NCI-H2029 treated with DMSO at 0.1 percent for 48 hours (cell line): ENCODE measurements at places on chromosomes 4 and X.

- no peak for DNase-seq
Observed at GRCh38 chr4:47674144-47674543, 163.7 kb downstream of the CORIN start.

GRCh38 chrX:137051978-137052642, 18.3 kb upstream of the GPR101 start:
- peak; percentile 14 for DNase-seq

- DNase-seq = no peak
Observed at GRCh38 chrX:137848266-137848905, 282.5 kb downstream of the ZIC3 start.

DNA sequence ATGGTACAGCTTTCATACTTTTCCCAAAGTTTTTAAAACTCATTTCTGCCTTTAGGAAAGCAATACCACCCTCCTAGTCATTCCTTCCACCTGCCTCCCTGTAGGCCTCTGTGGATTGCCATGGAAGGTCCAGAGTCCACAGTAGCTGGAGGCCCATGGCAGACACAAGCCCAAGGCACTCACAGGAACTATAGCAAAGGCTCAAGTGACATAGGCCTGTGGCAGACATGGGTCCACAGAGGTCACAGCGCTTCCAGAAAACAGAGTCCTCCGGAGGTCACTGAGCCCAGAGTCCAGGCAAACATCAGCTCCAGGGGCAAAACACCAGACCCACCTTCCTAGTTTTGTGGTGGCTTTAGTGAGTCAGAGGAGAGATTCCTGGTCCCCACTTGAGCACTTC, 147.6 kb upstream of the ATP6AP2 start:
- DNase-seq = no peak

- DNase-seq = no peak
Observed at GRCh38 chr4:64385220-64385619, 24.0 kb downstream of the TECRL start.

- no peak for DNase-seq
Observed at GRCh38 chrX:120205816-120206753, 44.5 kb upstream of the ZBTB33 start.

- no peak for DNase-seq
Observed at GRCh38 chr4:128832243-128832625, 22.7 kb downstream of the JADE1 start.

GRCh38 chrX:125203365-125203736, 116.3 kb upstream of the TEX13C start:
- DNase-seq = no peak

DNA sequence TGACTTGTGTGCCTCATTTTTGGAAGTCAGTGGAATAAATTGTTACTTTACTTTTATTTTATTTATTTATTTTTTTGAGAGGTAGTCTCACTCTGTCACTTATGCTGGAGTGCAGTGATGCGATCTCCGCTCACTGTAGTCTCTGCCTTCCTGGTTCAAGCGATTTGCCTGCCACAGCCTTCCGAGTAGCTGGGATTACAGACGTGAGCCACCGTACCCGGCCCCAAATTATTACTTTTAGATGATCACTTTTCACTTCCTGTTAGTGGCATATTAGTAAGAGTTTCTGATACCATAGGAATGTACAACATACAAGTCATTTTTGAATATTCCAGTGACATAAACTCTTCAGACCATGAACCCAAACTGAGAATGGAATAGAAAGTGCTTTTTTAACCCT, 611.0 kb upstream of the MAGEB2 start:
- DNase-seq = no peak

DNA sequence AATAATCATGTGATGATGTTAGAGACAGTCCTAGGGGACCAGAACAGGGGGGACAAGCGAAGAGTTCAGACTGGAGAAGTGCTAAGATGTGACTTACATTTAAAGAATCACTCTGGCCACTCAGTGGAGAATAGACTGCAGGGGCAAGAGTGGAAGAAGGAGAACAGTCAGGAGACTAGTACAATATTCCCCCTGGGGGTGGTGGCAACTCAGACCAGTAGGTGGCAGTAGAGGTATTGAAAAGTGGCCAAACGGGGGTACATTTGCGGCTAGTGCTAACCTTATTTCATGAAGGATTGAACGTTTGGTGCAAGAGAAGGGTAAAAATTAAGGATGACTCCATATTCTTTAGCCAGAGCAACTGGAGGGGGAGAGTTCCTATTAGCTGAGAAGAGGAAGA, 2.7 kb upstream of the BMX start:
- no peak for DNase-seq

DNA sequence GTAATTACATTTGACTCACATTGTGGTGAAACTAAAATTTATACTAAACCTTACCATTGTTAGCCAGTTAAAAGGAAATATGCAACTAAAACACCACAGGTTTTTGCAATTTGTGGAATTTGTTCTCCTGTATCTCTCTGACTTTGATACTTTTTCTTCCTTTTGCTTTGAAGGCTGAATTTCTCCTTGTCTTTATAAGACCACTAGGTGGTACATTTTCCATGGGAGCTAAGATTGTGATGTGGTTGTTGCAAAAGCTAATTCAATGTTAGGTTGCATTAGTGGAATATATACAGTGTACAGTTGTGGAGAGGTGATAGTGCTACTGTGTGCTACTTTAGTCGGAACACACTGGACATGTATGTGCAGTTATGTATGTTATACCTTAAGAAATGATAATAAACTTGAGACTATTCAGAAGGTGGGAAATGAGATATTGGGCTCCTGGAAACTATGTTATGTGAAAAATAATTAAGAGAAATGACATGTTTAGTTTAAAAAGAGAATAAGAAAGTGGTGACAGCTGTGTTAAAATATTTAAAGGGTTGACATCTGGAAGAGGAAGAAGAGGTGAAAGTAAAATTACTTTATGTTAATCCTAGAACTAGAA, 70.3 kb downstream of the ARL9 start:
- DNase-seq = no peak

- no peak for DNase-seq
Observed at GRCh38 chrX:112769034-112769433, 71.6 kb downstream of the AMOT start.

GRCh38 chr4:113945906-113946305, 33.5 kb downstream of the ARSJ start:
- DNase-seq = no peak

DNA sequence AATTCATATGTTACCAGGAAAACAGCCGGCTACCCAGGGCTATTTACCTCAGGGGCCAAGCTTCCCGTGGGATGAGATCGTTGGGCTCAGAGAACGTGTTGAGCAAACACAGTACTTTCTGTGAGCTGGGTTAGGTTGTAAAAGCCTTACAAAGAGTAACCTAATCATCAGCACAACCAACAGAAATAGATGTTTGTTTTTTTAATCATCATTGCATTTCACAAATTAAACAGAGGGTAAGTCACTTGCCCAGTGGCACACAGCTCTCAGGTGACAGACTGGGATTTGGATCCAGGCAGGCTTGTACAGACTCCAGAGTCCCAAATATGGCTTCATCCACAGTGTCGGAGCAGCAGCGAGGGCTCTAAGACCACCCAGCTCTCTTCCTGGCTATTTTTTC, 20.1 kb downstream of the SPON2 start:
- DNase-seq = no peak

DNA sequence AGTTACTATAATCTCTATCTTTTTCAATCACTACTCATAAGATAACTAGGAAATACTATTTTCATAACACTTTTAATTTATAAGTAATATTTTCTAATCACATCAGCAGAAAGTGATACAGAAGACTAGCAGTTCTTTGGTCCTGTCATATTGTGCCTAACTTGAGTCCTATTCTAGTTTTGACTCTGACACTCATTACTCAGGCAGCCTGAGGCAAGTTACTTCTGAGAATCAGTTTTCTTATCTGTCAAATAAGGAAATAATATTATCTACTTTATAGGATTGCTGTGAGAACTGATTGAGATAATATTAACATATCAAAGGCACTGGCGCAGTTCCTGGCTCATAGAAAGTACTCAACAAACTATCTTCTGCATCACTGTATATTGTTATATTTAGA, 17.8 kb downstream of the PITX2 start:
- no peak for DNase-seq

DNA sequence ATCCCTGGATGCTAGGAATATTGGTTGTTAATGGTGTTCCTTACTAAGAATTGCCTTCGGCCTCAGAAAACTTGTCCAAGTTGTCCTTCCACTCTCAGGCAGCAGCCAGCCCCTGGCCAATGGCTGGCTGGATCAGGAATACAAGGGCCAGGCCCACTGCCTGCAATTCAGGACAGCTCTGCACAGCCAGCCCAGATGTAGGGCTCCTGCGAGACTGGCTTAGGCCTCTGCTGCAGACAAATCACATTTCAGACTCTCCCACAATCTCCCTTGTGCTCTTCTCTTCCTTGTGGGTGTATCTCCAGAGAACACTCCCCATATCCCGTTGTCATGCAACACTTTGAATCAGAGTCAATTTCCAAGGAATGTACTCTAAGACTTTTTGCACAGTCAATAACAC, 747.6 kb upstream of the FTHL17 start:
- no peak for DNase-seq

GRCh38 chr4:6231663-6232165, 31.4 kb upstream of the JAKMIP1 start:
- no peak for DNase-seq

DNA sequence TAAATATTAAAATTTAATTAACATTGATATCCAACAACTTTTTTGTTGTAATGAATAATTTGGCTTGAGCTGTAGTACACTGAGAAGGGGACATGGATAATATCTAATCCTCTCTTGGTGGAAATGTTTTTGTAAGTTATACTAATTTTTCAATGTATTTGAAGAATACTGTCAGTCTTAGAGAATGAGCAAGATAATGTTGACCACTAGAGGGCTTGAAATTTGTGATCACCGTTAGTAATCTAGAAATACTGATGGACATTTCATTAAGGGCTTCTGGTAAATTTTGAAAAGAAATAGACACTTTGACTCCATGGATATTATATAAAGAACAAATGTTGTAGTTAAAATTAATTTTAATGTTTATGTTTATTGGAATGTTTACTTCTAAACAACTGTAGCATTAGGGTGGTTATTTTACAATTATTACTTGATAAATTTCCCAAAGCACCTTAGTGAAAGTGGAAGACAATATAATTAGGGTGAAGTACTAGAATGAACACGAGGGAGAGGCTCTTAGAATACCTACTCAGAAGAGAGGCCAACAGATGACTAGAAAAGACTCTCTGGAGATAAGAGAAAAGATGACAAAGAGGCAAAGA, 20.0 kb upstream of the CAMK2D start:
- DNase-seq = no peak

DNA sequence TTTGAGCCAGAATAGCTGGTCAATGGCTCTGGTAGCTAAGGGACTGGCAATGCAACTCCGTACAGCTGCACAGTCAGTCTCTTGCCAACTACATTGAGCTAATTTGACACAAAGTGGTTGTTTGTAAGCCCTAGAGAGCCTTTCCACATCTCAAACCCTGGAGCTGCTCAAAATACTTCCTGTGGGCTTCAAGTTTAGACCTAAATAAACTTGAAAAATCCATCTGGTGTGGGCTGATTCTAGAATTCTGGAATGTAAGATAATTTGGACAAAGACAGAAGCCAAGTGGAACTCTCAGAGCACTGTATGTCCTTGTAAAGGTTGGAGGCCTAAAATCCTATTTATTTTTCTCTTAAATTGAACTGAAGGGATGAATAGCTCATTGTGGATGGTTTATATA, 380.8 kb downstream of the SPRY1 start:
- DNase-seq = no peak

DNA sequence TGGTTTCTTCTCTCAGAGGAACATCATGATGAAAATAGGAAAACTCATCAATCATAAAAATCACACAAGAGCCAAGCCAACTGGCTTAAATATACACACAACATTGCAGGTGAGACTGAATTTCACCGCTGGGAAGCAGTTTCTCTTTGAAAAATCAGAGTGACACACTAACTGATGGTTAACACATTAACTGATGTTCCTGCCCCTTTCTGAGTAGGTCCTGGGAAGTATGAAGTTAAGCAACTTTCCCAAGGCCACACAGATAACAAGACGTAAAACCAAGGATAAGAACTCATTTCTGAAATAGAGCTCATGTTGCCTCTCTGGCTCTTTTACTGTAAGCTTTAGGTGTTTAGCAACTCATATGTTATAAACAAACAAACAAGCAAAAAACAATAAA, 813.7 kb upstream of the HS3ST1 start:
- DNase-seq = no peak

GRCh38 chr4:183395395-183395794, 49.0 kb upstream of the CDKN2AIP start:
- DNase-seq = no peak

- no peak for DNase-seq
Observed at GRCh38 chrX:154486052-154486395, 391 bp downstream of the UBL4A start.

DNA sequence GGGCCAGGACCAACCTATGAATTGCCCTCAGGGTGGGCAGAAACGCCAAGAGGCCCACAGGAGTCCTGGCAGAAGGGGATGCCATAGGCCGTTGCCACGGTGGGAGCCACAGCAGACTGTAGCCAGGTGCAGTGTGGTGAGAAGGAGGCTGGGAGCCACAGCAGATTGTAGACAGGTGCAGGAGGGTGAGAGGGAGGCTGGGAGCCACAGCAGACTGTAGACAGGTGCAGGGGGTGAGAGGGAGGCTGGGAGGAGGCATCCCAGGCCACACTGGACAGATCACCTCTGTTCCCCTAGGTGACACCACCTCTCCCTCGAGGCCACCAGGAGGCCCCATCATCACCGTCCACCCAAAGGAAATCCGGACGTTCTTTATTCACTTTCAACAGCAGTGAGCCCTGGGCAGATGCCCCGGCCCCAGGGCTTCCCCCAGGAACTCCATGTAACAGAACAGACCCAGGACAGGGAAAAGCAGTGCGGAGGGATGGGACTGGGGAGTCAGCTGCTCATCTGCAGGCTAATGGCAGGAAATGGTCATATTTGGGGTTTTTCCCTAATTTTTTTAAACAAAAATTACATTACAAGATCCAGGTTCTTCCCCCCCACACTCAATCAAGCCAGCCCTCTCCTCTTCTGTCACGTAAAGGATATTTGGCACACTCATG, 19.5 kb upstream of the MRFAP1 start:
- DNase-seq = no peak

DNA sequence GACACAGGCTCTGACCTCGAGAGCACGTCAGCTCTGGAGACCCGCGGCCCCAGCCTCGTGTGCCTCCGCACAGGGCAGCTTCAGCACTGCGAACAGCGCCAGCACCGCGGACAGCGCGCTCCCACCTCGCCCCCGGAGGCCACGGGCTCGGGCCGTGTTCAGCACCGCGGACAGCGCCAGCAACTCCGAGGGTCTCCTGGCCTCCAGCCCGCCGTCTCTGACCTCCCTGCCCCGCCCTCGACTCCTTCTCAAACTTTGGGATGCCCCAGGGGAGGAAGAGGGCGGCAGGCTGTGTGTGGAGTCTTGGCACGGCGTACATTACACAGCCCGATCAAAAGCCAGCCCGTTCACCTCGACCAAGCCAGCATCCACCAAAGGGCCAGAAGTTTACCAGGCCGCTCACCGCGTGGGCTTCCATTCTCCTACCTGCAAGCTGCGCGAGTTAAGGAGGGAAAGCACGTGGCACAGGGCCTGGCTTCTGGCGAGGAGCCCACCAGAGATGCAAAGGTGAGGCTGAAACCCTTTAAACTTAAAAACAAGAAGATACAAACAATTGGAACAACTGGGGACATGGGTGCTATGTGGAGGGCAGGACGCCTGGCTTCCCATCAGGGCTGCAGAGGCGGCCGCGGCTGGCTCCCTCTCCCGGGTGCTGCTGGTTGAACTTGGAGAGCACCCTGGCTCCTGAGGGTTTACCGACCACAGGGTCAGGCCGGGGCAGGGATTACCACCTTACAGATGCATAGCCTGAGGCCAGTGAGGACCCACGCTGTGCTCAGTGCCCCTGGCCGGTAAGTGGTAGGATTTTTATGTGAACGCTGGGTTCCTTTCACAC, 4.5 kb upstream of the NKX1-1 start:
- no peak for DNase-seq
